ENCODE measurements at places on chromosomes 1 and 21. TPM values are rescaled to one million over a fixed set of nuclear protein-coding genes. Genes with fewer than 3 reads are reported as not detected.
A peak's percentile ranks its signal among the peaks of the same experiment; 100 is the strongest.

- no peak for DNase-seq
Observed at GRCh38 chr1:27872802-27873551, 633 bp downstream of the THEMIS2 start.

DNA sequence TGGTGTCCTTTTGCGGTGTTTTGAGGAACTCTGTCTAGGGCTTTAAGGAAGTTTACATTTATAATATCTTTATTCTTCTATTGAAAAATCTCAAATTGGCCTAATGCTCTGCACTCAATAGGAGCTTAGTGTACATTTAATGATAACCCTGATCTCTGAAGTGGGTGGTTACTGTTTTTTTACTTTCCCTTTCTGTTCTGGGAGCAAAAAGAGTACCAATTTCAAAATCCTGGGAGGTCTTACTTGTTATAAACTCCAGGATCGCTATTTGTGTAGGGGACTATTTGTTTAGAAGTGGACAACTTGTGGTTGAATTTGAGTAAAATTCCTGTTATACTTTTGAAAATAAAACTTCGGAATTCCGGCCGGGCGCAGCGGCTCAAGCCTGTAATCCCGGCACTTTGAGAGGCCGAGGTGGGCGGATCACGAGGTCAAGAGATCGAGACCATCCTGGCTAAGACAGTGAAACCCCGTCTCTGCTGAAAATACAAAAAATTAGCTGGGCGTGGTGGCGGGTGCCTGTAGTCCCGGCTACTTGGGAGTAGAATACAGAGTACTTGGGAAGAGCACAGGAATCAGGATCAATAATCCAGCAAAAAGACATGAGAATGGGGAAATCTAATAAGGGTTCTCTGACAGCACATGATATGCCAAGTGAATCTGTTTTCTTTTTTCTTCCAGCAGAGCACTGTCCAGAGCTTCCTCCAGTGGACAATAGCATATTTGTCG, 1.1 kb downstream of the C4BPB start:
- DNase-seq: no peak

GRCh38 chr1:85606414-85606800, 25.8 kb downstream of the CCN1 start:
- DNase-seq: peak; percentile 50

DNA sequence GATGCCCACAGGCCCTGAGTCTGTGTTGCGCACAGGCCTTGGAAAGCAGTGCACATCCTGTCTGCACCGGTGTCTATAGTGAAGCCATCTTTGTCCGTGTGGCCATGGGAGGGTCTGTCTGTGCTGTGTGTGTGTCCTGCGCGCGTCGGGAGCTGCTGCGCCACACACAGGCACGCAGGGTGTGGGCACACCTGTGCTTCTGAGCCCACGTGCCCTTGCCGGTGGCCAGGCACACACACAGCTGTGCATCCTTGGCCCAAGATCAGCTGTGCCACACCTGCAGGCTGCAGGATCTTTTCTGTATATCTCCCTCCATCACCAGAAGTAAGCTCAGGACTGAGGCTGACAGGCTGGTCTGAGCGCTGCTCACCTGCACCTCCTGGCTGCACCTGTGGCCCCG, 3.2 kb upstream of the SAMD11 start:
- DNase-seq: no peak

DNA sequence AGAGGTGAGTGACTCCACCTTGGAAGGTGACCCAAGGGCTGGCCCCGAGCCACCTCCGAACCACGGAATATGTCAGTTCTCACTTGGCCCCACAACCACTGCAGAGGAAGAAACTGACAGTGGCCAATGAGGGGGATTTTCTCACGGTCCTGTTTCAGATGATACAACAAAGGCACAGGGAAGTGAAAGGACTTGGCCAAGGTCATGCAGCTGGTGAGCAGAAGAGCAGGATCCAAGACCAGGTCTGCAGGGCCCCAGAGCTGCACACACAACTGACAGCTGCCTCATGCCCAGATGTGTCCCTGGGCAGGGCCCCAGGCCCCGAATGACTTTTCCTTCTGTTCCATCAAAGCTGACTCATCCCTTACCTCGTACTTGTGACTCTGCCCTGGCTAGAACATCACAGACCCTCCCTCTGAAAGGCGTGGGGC, 25.8 kb upstream of the EVA1B start:
- no peak for DNase-seq

DNA sequence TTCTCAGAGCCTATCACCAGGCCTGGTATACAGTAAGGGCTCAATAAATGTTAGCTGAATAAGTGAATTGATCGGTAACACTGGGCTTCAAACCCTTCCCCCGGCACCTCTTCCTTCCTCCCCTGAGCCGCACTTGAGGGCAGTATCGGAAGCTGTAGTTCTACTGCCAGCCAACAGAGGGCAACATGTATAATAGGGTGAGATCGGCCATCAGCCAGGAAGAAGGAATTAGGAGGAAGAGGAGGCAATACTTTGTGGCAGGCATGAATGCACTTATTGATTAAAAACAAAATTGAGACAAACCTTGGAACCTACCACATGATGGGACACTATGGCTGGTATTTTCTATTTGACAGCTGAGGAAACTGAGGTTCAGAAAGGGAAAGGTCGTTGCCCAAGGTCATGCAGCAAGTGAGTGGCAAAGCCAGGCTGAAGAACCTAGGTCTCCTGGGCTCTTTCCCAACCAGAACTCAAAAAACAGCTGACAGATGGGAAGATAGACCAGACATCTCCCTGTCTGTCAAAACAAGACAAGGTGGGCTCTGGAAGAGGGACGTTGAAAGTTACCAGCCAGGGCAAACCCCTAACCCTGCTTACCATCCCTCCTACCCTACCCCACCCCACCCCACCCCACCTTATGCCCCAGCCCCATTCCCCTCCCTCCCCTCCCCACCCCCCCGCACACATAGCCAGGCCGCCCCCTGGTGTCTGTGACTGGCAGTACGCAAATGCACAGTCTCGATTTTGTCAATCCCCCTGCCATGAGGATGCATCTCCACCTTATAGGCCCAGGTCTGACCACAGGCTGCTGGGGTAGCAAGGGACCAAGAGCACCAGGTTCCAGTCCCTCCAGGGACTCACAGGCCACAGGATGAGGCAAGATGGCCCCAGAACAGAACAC, 107.3 kb upstream of the RUNX3 start:
- no peak for DNase-seq

- no peak for DNase-seq
Observed at GRCh38 chr1:84152649-84153056, 8.6 kb downstream of the PRKACB start.

- no peak for DNase-seq
Observed at GRCh38 chr1:206495493-206496046, 11.8 kb upstream of the RASSF5 start.

GRCh38 chr21:38396325-38396724, 102.0 kb downstream of the ERG start:
- no peak for DNase-seq

GRCh38 chr1:214688891-214689290, 85.9 kb downstream of the CENPF start:
- no peak for DNase-seq

- no peak for DNase-seq
Observed at GRCh38 chr1:207807326-207807689, 55.5 kb downstream of the CD46 start.

DNA sequence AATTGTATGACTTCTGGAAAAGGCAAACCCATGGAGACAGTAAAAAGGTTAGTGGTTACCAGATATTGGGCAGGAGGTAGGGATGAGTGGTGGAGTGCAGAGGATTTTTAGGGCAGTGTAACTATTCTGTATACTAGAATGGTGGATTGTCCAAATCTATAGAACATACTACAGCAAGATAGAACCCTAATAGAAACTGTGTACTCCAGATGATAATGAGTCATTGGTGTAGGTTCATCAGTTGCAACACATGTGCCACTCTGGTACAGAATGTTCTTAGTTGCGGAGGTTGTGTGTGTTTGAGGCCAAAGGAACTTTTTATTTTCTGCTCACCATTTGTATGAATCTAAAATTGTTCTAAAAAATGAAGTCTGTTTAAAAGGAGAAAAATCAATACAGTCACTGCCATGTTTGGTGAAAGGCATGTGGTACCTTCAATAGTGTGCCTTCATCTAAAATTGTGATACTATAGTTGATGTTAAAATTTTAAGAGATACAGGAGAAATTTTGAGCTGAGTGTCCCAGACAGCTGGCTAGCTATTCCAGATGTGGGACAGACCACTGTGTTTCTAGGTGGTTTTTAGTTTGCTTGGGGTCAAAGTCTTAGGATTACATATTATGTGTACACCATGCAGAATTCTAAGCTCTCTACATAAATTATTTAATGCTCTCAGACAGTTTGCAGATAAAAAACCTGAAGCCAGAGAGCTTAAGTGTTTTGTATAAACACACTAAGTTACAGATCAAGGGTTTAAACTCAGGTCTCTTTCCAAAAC, 150.5 kb downstream of the RPS6KC1 start:
- DNase-seq: no peak

GRCh38 chr1:209931141-209931540, 6.9 kb upstream of the SYT14 start:
- no peak for DNase-seq

Gene C1orf216
- polyA plus RNA-seq: 10.4 TPM

DNA sequence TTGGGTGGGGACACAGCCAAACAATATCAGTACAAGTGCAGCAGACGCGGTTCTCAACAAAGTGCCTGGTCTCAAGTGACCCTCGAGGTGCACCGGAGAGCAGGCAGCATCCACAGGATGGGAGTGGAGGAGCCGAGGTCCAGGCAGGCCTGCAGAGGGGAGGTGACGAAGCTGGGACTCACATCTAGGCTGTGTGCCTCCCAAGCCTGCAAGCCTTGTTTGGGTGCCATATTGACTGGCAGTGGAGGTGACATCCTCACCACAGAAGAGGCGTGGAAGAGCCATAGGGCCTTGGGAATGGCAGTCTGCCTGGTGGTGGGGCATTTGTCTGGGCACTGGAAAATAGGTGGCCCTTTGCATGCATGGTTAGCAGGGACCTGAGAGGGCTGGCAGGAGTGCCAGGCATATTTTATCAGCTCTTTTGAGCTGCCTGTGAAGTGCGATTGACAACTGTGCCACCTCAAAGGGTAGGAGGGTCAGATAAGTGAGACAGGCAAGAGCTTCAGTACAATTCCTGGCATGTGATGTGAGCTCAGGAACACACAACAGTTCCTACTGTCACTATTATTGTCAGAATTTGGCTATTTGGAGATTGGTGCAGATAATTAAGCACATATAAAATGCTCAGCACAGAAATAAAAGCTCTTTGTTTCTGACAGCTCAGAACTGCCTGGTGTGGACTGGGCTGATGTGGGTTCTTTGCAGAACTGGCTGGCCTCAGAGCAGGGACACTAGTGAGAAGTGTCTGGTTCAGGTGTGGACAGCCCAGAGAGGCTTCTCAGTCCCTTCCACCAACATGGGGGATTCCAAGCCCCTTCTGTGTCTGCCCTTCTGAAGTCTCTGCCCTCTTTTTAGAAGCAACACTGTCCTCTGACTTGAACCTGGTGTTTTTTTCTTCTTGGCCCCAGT, 347.6 kb upstream of the AJAP1 start:
- no peak for DNase-seq

Gene DCLRE1B
- polyA plus RNA-seq: 4.8 TPM

Gene SPATA46
- polyA plus RNA-seq: not detected

Gene RNF223
- polyA plus RNA-seq: 0.45 TPM

DNA sequence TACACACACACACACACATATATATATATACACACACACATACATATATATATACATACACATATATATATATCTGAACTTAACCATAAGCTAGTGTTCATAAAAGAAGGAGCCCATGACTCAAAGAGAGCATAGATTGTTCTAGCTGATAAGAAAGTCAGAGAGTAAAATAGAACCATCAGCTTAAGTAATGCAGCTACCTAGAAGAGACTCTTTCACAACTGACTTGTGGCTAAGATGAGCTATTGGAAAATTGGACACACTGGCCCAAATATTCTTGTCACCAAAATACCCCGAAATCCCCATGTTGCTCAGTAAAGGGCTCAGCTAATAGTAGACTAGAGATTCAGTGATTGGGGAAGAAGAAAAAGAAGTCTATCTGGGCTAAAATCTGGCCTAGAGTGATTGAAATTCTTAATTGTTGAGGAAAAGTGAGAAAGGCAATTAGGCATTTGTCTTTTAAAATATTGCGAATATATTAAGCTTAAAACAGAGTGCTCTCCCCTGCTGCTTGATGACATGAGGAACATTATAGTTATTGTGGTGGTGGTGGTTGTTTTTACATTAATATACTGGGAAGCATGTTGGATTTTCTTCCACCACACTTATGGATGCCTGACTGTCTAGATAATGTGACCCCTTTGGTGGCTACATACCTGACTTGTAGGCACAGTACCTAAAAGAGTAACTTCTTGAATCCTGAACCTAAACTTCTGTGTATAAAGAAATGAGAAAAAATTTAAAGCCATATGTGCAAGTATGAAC, 6.3 kb downstream of the SLAMF1 start:
- DNase-seq: no peak

Gene RBM11
- 0.37 TPM for polyA plus RNA-seq

Gene OR10X1
- polyA plus RNA-seq: not detected

DNA sequence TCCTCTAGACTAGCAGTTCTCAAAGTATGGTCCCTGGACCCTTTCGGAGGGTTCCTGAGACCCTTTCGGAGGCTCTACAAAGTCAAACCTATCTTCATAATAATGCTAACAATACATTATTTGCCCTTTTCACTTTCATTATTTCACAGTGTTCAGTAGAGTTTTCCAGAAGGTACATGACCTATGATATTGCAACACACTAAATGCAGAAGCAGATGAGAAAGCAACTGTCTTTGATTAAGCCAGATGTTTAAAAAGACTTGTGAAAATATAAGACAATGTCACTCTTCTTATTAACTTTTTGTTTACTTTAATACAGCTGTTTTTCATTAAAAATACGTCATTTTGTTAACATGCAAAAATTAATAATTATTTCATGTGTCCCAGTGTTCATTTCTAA, 5.8 kb downstream of the KCNJ10 start:
- no peak for DNase-seq

- no peak for DNase-seq
Observed at GRCh38 chr1:242002510-242002909, 3.6 kb upstream of the MAP1LC3C start.

Gene GSTM1
- 13.5 TPM for polyA plus RNA-seq

Gene ZSCAN20
- polyA plus RNA-seq: 3.1 TPM

- no peak for DNase-seq
Observed at GRCh38 chr1:18962855-18963737, 6.6 kb upstream of the IFFO2 start.

DNA sequence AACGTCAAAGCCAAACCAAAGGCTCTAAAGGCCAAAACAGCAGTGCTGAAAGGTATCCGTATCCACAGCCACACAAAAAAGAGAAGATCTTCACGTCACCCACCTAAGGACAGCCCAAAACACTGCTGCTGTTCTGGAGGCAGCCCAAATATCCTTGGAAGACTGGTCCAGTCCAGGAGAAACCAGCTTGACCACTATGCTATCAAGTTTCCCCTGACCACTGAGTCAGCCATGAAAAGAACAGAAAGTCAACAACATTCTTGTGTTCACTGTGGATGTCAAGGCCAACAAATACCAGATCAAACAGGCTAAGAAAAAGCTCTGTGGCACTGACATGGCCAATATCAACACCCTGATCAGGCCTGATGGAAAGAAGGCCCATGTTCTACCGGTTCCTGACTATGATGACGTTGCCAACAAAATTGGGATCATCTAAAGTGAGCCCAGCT, 32.1 kb downstream of the ARID4B start:
- DNase-seq: no peak
